ENCODE measurements at places on chromosomes 6 and 20. TPM values are rescaled to one million over a fixed set of nuclear protein-coding genes. Genes with fewer than 3 reads are reported as not detected.

Gene GTSF1L
- not detected for total RNA-seq

GRCh38 chr20:11048739-11049138, 374.9 kb upstream of the JAG1 start:
- no peak for DNase-seq
- no peaks in the 10 kb centered on the region for H3K4me1 ChIP-seq
- no peaks in the 10 kb centered on the region for H3K36me3 ChIP-seq

- H3K27ac ChIP-seq: no peak overlapping the region
- H3K4me1 ChIP-seq: no peaks in the 10 kb centered on the region
- no peaks in the 10 kb centered on the region for H3K36me3 ChIP-seq
- no peaks in the 10 kb centered on the region for H3K27me3 ChIP-seq
These were observed 183.7 kb upstream of the CEP162 start for GRCh38 chr6:84411060-84411629.

DNA sequence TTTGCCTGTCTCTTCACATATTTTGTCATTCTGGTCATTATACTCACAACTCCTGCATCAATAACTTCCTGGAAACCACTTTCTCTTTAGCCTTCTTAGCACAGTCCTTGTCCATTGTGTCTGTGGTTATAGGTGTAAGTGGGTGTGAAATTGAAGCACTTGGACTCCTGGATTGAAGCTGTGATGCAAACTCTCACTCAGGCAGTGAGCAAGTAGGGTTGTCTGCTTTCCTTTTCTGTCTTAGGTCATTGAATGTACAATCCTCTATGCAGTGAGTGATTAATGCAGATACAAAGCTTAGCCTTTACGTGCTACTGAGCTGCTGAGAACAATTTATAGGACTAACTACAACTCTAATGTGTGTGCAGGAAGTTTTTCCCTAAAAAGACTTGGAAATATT, 54.8 kb downstream of the ADGRB3 start:
- DNase-seq: no peak
- no peak overlapping the region for H3K4me3 ChIP-seq
- H3K27ac ChIP-seq: no peak overlapping the region
- H3K4me1 ChIP-seq: no peaks in the 10 kb centered on the region

GRCh38 chr6:50264995-50265571, 215.4 kb upstream of the DEFB112 start:
- H3K27me3 ChIP-seq: no peaks in the 10 kb centered on the region
- no peak overlapping the region for H3K4me3 ChIP-seq
- H3K36me3 ChIP-seq: no peaks in the 10 kb centered on the region
- H3K27ac ChIP-seq: no peak overlapping the region

DNA sequence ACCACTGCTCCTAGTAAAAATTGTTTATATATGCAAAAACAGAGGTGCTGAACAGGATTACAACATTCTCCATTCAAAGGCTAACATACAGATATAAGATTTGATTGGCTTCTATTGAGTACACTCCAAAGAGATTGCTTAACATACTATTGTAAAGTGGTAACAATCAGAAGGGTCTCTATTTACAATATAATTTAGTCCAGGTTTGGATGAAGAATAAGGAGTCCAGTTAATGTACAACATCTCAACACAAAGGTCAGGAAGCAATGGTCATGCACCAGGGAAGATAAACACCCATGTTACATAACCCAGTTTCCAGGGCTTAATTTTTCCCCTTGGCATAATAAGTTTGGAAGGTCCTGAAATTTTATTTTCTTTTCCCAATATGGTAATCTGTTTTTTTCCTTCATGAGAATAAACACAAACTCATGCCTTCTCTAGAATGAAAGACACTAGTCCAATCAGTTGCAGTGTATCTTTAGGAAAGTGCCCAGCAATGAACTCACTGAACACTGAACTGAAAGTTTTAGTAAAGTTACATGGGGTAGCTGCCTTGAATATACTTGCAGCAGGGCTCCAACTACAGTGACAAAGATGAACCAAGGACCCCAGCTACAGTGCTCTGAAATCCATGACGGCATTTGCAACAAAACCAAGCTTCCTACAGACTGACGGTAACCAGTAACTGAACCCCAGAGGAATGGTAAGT, 255.3 kb upstream of the GJE1 start:
- H3K36me3 ChIP-seq: no peaks in the 10 kb centered on the region
- H3K4me3 ChIP-seq: no peak overlapping the region
- H3K4me1 ChIP-seq: no peaks in the 10 kb centered on the region
- no peaks in the 10 kb centered on the region for H3K27me3 ChIP-seq
- no peak overlapping the region for H3K27ac ChIP-seq

DNA sequence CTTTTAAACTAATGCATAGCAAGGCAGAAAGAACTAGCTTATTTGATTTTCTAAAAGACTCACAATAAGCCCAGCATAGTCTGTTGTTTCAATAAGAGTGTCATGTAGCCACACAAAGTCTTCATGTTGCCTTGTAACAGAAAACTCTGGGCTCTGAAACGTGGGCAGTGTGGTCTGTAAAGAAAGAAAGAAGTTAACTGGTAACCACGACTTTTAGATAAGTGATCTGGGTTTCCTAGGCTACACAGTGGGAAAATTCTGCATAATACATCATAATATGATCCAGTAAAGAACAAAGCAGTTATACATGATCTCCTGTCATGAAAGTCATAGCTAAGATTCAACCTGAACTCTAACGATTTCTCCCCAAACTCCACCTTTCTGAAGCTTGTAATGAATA, 13.3 kb downstream of the SNX5 start:
- H3K27ac ChIP-seq: no peak overlapping the region
- H3K4me1 ChIP-seq: peaks cover 13% of the 10 kb centered on the region
- no peak for DNase-seq
- H3K27me3 ChIP-seq: no peaks in the 10 kb centered on the region

DNA sequence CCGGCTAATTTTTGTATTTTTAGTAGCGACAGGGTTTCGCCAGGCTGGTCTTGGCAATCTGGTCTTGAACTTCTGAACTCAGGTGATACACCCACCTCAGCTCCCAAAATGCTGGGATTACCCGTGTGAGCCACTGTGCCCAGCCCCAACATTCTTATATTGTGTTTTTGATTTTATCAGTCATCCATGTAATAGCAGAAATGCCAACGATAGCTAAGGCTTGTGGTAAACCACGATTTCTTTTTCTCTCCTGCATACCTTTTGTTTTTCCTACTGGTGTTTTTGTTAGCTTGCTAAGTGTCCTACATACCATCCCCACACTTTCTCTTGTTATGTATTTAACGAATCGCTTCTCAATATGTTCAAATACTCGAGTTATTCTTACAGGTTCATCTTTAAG, 12.1 kb downstream of the PHACTR2 start:
- H3K27me3 ChIP-seq: no peaks in the 10 kb centered on the region
- no peak for DNase-seq
- no peak overlapping the region for H3K4me3 ChIP-seq
- H3K36me3 ChIP-seq: no peaks in the 10 kb centered on the region
- no peaks in the 10 kb centered on the region for H3K4me1 ChIP-seq
- no peak overlapping the region for H3K27ac ChIP-seq

Gene DDX43
- 3.7 TPM for total RNA-seq

- H3K4me1 ChIP-seq: no peaks in the 10 kb centered on the region
- H3K4me3 ChIP-seq: no peak overlapping the region
- no peaks in the 10 kb centered on the region for H3K36me3 ChIP-seq
- no peaks in the 10 kb centered on the region for H3K27me3 ChIP-seq
- no peak for DNase-seq
These were observed 190.1 kb downstream of the CDH4 start for GRCh38 chr20:61442075-61442670.

- DNase-seq: no peak
- H3K4me1 ChIP-seq: no peaks in the 10 kb centered on the region
- no peak overlapping the region for H3K4me3 ChIP-seq
- no peaks in the 10 kb centered on the region for H3K36me3 ChIP-seq
- H3K27me3 ChIP-seq: no peaks in the 10 kb centered on the region
- peak overlapping the region; percentile 38 for H3K27ac ChIP-seq
These were observed 40.1 kb upstream of the ZBP1 start for GRCh38 chr20:57660181-57660921.

Gene TCF21
- total RNA-seq: 7.0 TPM

- DNase-seq: no peak
- no peaks in the 10 kb centered on the region for H3K36me3 ChIP-seq
These were observed 1.7 kb upstream of the CD24 start for GRCh38 chr6:106976270-106976669.

Gene GABRR1
- 0.69 TPM for total RNA-seq

Gene CDKAL1
- 25.2 TPM for total RNA-seq

DNA sequence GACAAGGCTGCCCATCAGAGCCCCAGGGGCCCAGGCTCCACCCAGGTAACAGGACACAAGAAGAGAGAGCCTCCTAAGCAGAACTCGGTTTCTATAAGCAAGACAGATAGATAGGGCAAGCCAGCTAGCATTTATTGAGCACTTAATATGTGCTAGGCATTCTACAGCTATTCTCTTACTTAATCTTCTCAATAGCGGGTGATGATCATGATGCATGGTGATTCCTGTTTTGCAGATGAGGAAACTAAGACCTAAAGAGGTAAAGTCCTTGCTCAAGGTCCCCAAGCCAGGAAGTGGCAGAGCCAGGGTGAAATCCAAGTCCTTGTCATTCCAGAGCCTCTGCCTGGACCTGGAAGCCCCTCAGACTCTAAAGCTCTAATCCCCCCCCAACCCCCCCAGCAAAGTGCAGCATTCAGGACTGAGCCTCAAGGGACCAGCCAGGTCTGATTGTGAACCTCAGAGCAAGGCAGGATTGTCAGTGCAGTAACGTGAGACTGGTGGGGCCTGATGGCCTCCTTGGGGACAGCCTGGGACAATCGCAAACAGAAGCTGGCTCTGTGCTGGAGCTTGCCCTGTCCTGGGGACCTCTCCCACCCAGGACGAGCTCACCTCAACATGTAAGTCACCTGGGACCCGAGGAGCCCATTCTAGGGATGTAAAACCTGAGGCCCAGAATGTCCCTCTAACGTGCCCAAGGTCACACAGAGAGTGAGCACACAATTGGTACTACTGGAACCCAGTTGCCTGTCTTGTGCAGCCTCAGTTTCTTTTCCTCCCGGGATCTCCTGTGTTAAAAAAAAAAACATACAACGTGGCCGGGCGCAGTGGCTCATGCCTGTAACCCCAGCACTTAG, 48.4 kb upstream of the PTGIS start:
- no peak overlapping the region for H3K4me3 ChIP-seq
- H3K36me3 ChIP-seq: no peaks in the 10 kb centered on the region
- no peaks in the 10 kb centered on the region for H3K4me1 ChIP-seq
- no peaks in the 10 kb centered on the region for H3K27me3 ChIP-seq
- DNase-seq: no peak

DNA sequence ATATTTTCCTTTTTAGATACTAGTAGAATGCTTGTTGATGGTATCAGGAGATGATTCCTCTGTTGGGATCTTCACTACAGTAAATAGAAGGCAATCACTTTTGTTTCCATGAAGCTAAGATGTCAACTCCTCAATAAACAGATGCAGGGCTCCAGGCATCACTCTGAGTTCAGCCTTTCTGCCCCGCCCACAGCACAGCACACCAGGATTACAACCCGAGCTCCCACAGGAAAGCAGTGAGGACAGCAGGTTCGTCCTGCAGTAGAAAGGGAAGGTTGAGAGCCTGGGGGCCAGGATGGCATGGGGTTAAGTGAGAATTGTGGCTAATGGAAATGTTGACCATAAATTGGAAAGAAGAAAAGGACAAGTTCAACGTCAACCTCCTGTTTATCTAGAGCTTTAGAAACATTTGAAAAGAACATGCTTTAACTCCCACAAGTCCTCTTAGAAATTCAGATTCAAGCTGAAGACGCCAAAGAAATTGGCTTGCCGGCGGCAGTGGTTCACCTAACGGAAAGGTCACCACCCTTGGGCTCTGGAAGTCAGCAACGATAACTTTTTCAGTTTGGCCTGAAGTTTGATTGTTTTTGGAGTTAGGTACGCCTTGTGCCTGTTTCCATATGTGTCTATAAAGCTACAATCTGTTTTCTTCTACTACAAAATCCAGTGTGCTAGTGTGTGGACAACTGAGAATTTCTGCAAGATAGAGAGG, 144.4 kb upstream of the PDE10A start:
- DNase-seq: no peak
- H3K36me3 ChIP-seq: no peaks in the 10 kb centered on the region
- peak overlapping the region; percentile 67 for H3K27ac ChIP-seq

DNA sequence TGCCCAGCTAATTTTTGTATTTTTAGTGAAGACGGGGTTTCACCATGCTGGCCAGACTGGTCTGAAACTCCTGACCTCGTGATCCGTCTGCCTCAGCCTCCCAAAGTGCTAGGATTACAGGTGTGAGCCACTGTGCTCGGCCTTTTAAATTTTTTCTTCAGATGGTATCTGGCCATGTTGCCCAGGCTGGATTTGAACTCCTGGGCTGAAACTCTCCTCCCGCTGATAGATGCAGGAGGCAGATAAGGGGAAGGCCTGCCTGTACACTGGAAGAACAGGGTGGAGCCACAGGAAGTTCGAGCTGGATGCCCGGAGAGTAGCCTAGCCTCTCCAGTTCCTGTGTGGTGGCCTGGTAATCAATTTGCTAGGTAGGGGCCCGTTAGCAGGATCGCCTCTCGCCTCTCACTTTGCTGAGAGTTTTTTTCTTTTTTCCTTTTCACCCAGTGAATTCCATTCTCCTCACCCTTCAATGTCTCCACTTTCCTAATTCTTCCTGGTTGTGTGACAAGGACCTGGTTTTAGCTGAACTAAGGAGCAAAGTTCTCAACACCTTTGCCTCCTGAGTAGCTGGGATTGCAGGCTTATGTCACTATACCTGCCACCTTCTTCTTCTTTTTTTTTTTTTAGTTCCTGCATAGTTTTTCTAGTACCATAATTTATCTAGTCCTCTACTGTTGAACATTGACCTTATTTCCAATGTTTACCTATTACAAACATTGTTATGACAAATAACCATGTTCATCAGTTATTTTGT, 19.4 kb upstream of the ITCH start:
- no peaks in the 10 kb centered on the region for H3K36me3 ChIP-seq
- no peaks in the 10 kb centered on the region for H3K4me1 ChIP-seq
- no peak overlapping the region for H3K4me3 ChIP-seq
- no peaks in the 10 kb centered on the region for H3K27me3 ChIP-seq
- DNase-seq: no peak

DNA sequence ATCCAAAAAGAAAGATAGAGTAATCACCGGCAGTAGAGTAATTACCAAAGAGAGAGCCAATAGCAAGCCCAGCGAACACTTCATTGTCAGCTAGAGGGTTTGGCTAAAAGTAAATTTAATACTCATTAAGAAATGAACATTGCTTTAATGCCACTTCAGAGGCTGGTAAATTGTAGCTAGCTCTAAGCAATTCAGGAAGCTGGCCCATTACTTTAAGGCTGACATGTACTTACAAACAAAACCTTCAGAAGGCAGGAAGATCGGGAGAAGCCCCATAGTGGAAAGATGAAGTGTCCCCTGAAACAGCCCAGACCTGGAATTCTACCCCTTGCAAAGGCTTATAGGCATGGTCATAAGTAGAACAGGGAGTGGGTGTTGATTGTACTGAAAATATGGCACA, 396.6 kb upstream of the ID4 start:
- H3K27ac ChIP-seq: no peak overlapping the region
- DNase-seq: no peak
- no peaks in the 10 kb centered on the region for H3K27me3 ChIP-seq
- H3K4me3 ChIP-seq: no peak overlapping the region
- no peaks in the 10 kb centered on the region for H3K36me3 ChIP-seq

- DNase-seq: no peak
- H3K4me1 ChIP-seq: no peaks in the 10 kb centered on the region
- H3K27ac ChIP-seq: peak overlapping the region; percentile 88
These were observed 662 bp downstream of the ENTPD6 start for GRCh38 chr20:25195962-25196785.

Data from uterus (tissue), 4 donors.